NCI-H774 (cell line): ENCODE measurements at places on chromosomes 2 and 18.

- DNase-seq, result no peak
Observed at GRCh38 chr18:50853863-50854271, 25.1 kb upstream of the ME2 start.

DNA sequence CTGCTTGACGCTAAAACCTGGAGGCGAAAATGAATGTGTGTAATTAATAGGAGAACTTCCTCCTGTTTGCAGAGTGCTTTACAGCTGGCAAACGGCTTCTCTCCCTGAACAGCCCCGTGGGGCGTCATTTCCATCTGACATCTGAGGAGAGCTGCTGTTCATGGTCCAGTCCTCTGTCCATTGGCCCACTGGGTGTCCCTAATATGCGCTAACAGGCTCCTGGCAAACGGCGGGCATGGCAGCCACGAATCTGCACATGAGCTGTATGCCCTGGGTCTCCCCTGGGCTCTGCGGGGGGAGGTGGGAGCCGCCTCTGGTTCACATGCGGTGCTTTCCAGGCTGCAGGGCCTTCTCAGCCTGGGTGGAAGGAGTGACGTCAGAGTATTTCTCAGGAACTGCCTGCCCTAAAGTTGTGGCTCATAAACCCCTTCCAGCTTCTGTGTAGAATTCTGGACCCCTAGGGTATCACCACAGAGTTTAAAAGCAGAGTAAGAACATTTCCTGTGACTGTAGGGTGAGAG is 73.2 kb downstream of the LRRFIP1 start:
- peak; percentile 61 for DNase-seq

- DNase-seq, result no peak
Observed at GRCh38 chr18:58254873-58255511, 211.0 kb downstream of the NEDD4L start.

DNA sequence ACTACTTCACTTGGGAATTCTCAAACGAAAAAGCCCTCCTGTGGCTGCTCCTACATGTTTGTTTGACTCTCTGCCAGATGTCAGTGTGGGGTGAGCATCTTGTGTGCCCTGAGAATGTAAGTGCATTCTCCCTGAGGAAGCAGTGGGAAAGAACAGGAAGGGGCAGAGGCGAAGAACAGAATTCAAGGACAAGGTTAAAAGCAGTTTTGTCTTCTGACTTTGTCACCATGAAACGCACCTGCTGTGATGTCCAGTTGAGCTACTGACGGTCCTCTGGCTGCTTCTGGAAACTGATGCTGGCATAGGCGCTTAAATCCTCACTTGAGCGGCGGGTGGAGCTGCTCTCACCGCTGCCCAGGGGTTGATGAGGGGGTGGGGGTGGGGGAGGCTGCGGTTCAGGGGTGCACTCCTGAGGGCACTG is 4.9 kb downstream of the IRS1 start:
- DNase-seq, result no peak

DNA sequence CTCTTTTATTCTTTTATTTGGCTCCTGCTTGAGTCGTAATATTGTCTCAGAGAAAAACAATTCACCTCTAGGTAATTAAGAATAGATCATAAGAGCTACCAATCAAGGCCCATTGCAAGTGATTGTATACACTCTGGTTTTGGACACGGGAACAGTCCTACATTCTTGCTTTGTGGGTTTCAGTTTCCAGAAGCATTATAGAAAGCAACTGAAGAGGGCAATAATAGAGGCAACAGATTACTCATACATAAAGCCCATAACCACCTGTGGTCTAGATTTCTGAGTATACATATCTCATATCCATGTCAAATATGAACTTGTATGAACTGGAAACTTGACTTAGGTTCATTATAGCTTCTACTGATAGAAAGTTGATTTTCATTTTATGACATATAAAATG is 65.4 kb downstream of the DIS3L2 start:
- no peak for DNase-seq

- no peak for DNase-seq
Observed at GRCh38 chr2:170222842-170223241, 44.9 kb downstream of the MYO3B start.

GRCh38 chr18:23102493-23103261 is 32.6 kb upstream of the CABLES1 start:
- no peak for DNase-seq

DNA sequence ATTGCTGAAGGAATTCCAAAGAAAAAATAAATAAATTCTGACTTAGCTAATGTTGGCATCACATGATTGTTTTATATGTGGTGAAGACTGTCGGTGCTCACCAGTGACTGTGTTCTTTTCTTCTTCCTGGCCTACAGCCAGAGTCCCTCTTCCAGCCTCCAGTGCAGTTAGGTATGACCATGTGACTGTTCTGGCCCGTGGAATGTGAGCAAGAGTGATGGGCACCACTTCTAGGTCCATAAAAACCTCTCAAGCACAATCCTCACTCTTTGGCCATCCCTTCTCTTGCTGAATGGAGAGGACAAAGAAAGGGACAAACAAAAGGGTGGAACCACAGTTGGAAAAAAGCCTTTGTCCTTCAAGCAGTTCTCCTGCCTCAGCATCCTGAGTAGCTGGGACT is 39.0 kb upstream of the BMPR2 start:
- DNase-seq, result no peak

DNA sequence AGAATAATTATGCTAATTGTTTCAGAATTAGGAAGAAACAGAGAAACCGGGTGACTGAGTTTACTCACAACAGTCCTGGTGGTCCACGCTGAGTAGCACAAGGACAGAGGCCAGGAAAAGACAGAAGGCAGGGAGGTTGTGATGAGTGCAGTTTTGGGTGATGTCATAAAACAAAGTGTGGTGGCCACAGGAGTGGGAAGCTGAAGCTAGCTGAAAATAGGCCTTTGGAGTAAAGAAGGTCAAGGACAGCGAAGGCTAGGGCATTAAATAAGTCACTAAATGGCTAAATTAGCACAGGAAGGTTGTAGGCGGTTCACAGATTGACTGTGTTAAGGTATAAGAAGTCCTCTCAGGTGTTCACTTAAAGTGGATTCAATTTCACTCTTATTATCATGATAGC is 120.9 kb upstream of the TTN start:
- DNase-seq, result no peak

GRCh38 chr2:79259296-79259695 is 99.7 kb upstream of the REG3A start:
- DNase-seq, result no peak
